KG1 (cell line): ENCODE measurements at places on chromosomes 1 and 21.

GRCh38 chr1:8603220-8603616 lies 214.2 kb downstream of the RERE start:
- no peak for DNase-seq

GRCh38 chr1:112805155-112805853 lies 90.2 kb upstream of the PPM1J start:
- DNase-seq: no peak

DNA sequence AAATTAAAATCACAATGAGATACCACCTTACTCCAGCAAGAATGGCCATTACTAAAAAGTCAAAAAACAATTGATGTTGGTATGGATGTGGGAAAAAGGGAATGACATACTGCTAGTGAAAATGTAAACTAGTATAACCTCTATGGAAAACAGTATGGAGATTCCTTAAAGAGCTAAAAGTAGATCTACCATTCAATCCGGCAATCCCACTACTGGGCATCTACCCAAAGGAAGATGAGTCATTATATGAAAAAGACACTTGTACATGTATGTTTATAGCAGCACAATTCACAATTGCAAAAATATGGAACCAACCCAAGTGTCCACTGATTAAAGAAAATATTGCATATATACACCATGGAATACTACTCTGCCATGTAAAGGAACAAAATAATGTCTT lies 37.2 kb downstream of the SUSD4 start:
- DNase-seq: no peak

DNA sequence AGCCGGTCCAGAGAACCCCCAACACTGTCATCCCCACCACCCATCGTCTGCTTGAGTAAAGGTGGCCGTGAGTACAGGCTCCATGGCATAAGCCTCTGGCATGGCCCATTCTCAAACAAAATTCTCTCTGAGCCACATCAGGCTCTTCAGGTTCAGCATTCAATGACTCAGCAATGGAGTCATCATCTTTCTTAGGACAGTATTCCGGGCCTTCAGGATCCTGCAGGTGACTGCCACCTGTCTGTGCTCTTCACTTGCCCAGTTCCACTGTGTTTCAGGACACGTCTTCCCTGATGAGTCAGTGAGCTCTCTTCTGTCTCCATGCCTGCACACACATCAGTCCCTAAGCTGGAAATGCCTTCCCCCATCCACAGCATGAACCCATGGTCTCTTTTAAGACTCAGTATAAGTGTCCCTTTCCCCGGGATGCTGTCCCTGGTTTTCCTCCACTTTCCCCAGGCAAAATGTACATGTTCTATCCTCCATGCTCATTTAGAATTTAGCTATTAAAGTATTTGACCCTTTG lies 81.1 kb upstream of the FGGY start:
- no peak for DNase-seq

DNA sequence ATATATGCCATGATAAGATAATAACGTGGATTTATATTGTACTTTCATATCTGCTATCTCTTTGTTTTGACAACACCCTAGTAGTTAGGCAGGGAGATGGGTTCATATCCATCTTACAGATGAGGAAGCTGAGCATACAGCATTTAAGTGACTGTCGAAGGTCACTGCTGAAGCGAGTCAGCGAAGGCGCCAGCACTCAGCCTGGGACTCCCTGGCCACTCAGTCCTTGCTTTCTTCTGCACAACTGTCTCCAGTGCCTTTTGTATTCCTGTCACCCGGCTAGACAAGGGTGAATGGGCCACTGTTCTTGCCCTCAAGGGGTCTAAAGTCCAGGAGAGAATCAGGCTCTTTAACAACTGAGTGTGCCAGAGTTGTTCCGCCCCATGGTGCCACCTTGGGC lies 3.1 kb downstream of the ARHGEF10L start:
- no peak for DNase-seq

DNA sequence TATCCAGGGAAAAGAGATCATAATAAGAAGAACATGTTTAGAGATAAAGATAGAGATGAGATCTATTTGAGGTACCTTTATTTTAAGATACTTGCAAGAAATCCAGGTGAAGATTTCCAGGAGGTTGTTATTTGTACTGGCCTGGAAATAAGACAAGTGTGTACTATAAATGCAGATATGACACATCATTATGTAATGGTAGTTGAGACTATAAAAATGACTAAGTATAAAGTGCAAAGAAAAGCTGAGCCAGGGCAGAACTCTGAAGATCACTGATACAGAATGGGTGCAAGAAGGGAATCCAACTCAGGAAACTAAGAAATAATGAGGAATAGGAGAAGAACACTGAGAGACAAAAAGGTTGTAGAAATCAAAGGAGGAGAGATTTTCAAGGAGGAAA lies 378.2 kb upstream of the PBX1 start:
- DNase-seq: no peak

DNA sequence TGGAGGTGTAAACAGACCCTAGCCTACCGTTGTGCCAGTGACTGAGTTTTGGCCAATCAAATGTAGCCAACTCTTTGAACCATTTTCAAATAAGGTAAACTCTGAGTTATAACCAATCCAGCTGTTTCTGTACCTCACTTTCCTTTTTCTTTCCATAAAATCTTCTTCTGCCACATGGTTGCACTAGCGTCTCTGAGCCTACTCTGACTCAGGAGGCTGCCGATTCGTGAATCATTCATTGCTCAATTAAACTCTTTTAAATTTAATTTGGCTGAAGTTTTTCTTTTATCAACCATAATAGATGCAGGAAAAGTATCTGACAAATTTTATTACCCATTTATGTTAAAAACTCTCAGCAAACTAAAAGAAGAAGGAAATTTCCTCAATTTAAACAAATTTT lies 111.5 kb upstream of the LYPLAL1 start:
- DNase-seq: no peak

DNA sequence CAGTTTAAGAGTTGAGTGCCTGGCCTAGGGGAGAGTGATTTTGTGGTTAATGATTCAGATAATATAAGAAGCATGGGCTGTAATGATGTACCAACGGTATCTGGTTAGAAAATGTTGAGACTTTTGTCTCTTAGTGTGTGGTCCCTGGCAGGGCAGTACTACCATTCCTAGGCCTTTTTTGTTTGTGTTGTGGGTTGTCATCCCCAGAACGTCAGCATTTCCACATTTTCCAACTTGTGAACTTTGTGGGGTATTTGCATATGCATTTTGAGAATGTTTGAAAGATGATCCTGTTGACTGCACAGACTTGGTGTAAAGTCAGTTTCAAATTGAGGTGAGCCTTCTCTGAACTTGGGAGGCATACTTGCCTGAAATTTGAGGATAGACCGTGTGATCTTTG lies 11.4 kb downstream of the NEK7 start:
- no peak for DNase-seq

- no peak for DNase-seq
These were observed at the start of gene KRTAP12-4 for GRCh38 chr21:44654576-44655175. KRTAP12-4 (minus strand) TSS chr21:44654659; CDS start chr21:44654614, 45 bp downstream.

DNA sequence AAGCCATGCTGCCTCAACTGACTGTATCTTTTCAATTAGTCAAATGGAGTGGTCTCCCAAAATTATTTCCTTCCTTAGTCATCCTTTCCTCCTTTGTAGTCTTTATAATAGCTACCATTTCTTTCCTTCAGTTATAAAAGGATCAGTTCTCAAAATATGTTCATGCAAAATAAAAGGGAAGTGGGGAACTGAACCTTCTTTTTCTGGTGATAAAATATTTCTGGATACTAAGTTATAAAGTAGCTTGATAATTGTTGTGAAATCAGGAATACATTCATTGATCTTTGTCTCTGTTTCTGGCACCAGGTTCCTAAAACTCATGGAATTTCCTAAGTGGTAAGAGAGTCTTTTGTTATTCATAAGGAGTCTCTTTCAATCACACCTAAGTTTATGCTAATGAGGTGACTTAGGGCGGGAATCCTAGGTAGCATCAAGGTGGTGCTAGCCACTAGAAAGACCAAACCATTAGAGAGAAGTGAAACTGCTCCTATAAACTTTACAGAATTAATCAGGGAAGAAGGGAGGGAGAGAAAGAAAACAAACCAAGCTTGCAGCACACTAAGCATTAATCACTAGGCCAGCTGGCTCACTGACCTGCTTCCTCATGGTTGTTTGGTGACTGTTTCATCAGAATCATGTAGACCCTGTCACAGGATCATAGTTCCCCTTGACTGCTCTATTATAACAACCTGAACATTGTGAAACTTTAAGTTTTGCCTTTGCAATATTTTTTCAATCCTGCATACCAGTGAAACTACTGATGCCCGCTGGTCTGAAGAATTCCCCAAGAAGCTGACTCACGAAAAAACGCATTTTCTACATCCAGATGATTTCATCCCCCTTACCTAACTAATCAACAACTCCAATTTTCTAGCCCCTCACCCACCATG lies 161.6 kb upstream of the PTBP2 start:
- DNase-seq: no peak

DNA sequence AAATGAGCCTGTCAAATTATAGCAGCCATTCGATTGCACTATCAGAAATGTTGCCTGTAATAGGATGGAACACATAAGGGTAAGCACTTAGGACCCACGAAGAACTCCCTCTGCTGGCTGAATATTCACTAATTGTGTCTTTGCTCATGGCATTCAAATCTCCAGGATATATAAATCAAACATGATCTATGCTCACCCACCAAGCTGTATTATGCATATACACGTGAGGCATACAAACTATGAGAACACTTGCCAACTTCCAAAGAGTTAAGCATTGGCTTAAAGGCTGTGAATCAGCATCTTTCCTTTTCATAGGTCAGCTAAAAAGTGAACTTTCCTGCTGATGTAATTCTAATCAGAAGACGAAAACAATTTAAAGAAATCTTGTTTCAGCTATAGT lies 34.5 kb downstream of the TMPRSS15 start:
- no peak for DNase-seq

GRCh38 chr21:41622831-41623548 lies 115.0 kb upstream of the TMPRSS2 start:
- DNase-seq: no peak

DNA sequence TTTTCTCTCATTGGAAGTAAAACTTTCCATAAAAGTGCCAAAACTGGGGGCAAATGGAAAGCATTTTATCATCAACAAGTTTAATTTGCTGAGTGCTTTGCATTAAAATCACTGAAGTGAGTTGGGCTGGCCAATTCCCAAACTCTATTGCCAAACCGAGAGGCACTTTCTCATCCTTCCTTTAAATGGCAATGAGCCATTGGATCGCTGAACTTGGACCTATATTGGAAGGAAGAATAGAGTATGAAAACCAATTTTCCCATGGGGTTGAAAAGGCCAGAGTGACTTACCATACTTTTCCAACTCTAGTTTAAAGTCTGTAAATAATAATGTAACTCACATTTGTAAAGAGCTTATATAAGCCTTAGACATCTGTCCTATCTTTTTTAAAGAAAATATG lies 189.1 kb upstream of the C1orf87 start:
- no peak for DNase-seq

- no peak for DNase-seq
These were observed 116.9 kb upstream of the COA6 start for GRCh38 chr1:234256359-234256758.

- no peak for DNase-seq
These were observed 3.9 kb upstream of the LEFTY2 start for GRCh38 chr1:225944951-225945350.

GRCh38 chr1:66217021-66217420 lies 316.9 kb upstream of the SGIP1 start:
- DNase-seq: no peak

- DNase-seq: no peak
These were observed 38.4 kb downstream of the ROR1 start for GRCh38 chr1:63812071-63812700.

DNA sequence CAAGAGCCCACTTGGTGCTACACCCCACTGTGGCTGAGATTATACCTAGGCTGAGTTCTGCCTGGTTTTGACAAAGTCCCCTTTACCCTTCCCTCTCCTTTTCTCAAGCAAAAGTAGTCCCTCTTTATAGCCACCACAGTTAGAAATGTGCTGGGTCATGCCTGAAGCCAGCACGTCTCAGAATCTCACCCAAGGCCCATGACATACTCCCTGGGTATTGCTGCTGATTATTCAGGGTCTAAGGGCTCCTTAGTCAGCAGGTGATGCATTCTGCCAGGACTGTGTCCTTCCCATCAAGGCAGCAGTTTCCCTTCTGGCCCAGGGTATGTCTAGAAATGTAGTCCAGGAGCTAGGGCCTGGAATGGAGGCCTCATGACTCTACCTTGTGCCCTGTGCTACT lies 67.3 kb upstream of the COX20 start:
- DNase-seq: no peak

DNA sequence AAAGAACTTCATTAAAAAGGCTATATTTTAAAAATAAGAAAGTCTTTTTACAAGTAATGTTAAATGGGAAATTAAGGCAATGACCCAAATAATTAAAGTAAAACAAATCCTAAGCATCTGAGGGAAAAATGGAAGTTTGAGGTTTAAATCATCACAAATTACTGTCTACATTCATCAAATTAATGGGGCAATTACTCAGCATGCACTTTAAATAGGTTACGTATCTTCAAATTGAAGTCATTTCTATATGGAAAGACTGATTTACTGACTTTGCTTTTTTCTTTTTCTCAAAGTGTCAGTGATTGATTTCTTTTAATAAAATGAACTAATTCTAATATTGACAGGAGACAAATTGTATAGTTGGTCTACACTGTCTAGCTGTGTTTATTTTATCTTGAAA lies 1452.3 kb downstream of the NCAM2 start:
- no peak for DNase-seq

DNA sequence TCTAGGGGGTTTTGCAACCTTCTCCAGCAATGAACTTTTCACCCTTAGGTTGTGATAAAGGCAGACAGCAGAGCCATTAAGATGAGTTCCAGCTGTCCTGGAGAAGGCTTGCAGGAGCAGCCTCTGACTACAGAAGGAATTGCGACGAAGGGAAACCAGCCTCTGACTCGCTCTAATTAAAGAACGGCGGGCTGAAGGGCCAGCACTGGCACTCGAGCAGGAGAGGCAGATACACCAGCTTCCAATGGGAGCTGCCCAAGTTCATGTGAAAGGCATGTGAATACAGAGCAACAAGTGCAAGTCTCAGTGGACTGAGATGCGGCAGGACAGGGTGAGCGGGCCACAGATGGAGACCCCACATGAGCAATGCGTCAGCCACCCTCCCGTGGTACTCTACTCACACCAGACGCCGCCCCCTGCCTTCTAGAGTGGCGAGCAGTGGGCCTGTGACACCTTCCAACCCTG lies 15.7 kb downstream of the RCC2 start:
- no peak for DNase-seq

DNA sequence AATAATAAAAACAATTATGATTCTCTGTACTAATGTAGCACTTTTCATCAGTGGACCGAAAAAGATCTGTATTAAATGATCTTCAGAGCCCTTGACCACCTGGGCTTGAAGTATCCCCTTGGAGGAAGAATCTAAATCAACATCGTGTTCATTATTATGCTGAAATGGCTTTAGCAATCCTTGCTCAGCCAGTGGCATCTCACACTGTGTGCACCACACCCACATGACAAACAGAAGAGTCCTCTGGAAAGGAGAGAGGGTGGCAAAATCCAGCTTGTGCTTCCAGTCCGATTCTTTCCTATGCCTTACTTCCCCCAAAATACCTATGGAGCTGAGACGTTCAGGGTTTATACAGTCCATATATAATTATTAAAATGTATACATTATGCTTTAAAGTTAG lies 318.5 kb upstream of the RUNX1 start:
- no peak for DNase-seq
